Smooth muscle cell of the pulmonary artery (primary cell): ENCODE measurements at places on chromosomes 3 and 15. TPM values are rescaled to one million over a fixed set of nuclear protein-coding genes. Genes with fewer than 3 reads are reported as not detected.

Gene CYP19A1
- total RNA-seq = 0.23 and 0.72 TPM in 2 replicates

Gene MUSTN1
- 0.13 TPM in 1 of 2 replicates, not detected in the other for total RNA-seq

Gene THSD4
- total RNA-seq = 56.2 and 120 TPM in 2 replicates

Gene SV2B
- total RNA-seq = under 0.01 TPM in 1 of 2 replicates, not detected in the other

Gene GATM
- 0.20 TPM in 2 replicates for total RNA-seq

Gene CCR3
- total RNA-seq = not detected in 2 replicates

Gene CNTN4
- under 0.01 TPM in 1 of 2 replicates, not detected in the other for total RNA-seq

Gene IGSF11
- total RNA-seq = under 0.01 and 0.10 TPM in 2 replicates

Gene EIF1B
- 17.2 and 18.6 TPM in 2 replicates for total RNA-seq

Gene HRH1
- total RNA-seq = 21.6 and 44.0 TPM in 2 replicates

Gene FAM174B
- 2.6 TPM in 2 replicates for total RNA-seq

Gene ANKRD63
- not detected in 2 replicates for total RNA-seq

Gene PRR20G
- total RNA-seq = not detected in 2 replicates

Gene FAM81A
- total RNA-seq = 0.20 and 0.33 TPM in 2 replicates

Gene KCNMB2
- total RNA-seq = not detected in 2 replicates

Gene GPD1L
- 10.2 and 13.2 TPM in 2 replicates for total RNA-seq
